Stimulated activated CD4-positive, alpha-beta T cell treated with anti-CD3 and anti-CD28 coated beads, Interleukin-15, amount 100 ng/mL, for 1 hour (primary cell): ENCODE measurements at places on chromosomes 3 and 15.

- peak; percentile 83 for DNase-seq
Observed at GRCh38 chr3:43105596-43106292, at the start of gene POMGNT2. POMGNT2 (minus strand) TSS chr3:43106079; CDS start chr3:43081431, 24,648 bp downstream.

DNA sequence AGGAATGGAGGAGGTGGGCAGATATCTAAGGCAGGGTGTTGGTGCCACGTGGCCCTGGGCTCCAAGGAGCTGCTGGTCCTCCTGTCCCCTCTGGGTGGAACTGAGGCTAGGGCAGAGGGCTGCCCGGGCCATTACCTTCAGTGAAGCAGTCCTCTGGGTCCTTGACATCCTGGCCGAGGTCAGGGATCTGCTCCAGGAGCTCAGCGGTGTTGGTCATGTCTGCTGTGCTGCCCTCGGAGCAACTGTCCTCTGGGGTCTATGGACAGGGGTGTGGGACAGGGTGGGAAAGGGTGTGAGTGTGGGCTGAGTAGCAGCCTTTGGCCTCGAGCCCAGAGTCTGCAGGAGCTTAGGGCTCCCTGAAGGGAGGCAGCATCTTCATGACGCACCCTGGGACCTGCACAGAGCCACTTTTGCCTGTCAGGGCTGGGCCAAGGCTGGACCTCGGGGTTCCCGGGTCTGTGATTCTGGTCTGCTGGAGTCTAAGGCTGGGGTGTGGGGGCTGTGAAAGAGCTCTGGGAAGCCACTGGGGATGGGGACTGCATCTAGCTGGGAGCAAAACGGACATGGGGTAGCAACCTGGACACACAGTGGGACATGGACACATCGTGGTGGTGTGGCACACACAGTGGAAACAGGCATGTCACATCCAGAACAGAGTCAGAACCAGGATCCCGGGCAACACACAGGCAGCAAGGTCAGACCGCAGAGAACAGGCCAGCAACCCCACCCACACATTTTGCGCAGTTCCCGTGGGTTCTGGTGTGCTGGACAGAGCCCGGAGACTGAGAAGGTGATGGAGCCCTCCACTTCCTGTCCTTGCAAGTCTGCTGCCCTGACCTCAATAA is 72.7 kb downstream of the SCN5A start:
- DNase-seq: no peak

- no peak for DNase-seq
Observed at GRCh38 chr15:90221246-90221900, 12.4 kb downstream of the CIB1 start.

GRCh38 chr15:83380059-83380458 is 67.1 kb upstream of the SH3GL3 start:
- no peak for DNase-seq

- DNase-seq: no peak
Observed at GRCh38 chr15:80530737-80531365, 126.7 kb downstream of the ARNT2 start.

DNA sequence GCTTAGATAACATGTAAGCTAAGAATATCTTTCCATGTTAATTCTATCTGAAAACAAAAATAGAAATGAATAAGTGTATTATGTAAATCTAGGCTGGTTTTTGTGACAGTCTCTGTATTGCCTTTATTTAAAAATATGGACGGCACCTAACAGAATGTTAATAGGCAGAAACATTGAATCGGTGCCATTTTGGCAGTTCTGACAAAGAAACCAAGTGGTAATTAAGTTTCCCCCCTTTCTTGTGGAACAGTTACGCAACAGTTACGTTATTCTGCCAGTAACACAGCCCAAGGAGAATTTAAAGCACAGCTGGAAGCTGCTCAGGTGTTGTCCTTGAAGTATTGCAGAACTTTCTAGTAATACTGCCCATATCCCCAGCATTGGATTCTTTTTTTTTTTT is 21.5 kb downstream of the LARS2 start:
- DNase-seq: no peak

DNA sequence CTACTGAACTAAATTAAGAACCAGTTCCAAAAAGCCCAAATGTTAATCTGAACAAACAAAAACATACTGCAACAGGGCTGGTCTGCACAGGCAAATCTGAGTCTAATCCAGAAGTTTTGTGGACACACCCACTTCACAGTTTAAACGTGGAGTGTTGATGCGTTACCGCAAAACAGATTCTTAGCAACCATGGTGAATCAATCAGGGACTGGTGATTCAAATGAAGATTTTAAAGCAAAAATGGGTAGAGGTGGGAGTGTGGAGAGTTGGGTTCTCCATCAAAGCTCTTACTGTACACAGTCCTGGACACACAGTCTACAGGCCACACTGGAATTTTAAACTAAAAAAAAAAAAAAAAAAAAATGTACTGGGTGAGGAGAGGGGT is 5.2 kb downstream of the ANXA2 start:
- no peak for DNase-seq
